ENCODE measurements at places on chromosomes 4 and X.

DNA sequence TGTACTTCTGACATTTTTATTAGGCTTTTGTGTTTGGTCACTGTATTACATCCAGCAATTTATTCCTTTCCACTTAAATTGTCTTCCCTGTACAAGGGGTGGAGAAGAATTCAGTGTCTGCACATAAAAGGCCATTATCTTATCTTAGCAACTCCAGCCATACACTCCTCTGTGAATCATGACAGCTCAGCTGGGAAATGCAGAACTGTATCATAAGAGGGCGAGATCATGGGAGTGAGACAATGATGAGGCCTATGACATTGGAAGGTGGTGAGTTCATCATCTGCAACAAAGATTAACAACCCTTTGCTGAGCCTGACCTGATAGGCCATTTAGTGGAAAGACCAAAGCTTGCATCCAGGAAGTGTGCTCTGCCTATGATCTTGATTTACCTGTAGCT, 33.3 kb downstream of the SLIT2 start:
- DNase-seq, result no peak

DNA sequence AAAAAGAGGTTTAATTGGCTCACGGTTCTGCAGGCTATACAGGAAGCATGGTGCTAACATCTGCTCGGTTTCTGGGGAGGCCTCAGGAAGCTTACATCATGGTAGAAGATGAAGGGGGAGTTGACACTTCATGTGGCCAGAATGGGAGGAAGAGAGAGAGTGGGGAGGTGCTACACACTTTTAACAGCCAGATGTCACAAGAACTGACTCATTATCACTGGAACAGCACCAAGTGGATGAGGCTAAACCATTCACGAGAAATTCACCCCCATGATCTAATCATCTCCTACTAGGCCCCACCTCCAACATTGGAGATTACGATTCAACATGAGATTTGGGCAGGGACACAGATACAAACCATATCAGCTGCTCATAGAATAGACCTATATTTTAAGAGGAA, 255.8 kb downstream of the OPHN1 start:
- no peak for DNase-seq

- DNase-seq, result no peak
These were observed 608.8 kb downstream of the PCDH7 start for GRCh38 chr4:31328932-31329331.

DNA sequence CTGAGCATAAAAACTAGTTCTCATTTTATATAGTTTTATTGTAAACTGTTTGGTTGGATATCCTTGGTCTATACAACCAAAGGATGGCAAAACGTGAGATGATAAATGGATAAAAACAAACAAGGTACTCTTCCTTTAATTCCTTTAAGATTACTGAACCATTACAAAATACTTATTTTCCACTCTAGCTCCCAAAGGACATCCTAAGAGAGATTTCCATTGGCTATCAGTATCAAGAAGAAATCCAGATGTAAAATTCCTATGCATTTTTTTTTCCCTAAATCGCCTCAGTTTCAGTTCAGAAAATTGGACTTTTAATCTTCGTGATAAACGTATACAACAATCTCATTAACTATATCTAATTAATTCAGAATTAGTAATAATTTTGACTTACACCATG, 2.3 kb downstream of the FBXL5 start:
- no peak for DNase-seq

DNA sequence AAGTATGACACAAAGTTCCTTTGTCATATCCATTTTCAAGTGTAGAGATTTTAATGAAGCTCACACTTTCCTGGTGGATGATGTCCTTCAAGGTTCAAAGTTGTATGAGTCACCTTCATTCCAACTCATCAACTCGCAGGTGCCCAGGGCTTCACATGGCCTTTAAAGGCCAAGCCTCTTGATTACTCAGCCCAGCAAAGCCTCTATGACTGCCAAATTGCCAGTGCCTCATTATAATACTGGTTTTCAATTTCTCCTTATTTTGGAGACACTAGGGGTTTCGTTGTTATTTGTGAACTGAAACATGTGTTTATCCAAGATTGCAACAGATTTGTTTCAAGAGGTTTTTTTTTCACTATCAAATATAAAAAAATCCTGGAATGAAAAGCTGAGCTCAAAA, 45.9 kb upstream of the PPP3CA start:
- DNase-seq, result no peak

DNA sequence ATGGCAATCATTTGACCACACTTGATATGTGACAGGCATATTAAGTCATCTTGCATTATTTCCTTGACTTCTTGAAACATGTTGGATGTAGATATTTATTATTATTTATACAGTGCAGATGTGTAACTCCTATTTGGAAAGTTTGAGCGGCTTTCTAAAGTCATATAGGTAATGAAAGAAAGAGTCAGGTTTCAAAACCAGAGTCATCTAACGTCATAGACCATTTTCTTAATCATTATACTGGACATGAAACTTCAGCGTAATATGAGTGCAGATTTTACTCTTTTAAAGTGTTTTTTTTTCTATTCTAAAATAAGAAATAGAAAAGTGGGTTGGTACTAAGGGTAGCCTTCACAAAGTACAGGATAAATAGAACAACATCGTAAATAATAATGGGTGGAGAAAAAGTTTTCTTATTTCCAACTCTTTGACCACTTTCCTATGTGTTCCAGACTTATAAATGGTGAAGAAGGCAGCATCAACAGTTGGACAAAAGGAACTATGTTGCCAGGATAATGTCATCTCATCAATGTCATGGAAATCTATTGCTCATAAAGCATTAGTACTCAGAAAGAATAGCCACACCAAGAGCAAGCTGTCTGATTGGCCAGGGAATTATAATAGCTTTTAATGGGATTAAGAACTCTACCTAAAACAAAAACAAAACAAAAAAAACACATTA, 108.0 kb upstream of the PCDH18 start:
- no peak for DNase-seq

DNA sequence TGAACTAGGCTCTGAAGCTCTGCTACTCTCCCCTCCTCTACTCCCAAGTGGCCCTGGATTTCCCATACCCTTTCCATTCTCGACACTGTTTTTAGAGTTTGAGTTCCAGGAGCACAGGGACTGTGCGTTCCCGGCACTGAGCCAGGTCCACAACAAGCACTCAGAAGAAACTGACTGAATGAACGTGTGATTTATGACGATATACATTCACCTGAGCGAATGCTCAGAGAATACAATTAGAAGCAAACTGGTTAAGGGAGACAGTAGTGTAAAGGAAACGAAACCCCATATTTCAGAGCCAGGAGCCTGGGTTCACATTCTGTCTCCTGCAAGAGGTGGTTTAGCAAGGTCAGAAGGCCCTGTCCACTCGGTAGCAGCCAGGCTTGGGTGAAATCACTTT, 1.4 kb upstream of the KIAA0232 start:
- no peak for DNase-seq

- DNase-seq, result no peak
These were observed 231.7 kb downstream of the FBXW7 start for GRCh38 chr4:152304220-152304619.

DNA sequence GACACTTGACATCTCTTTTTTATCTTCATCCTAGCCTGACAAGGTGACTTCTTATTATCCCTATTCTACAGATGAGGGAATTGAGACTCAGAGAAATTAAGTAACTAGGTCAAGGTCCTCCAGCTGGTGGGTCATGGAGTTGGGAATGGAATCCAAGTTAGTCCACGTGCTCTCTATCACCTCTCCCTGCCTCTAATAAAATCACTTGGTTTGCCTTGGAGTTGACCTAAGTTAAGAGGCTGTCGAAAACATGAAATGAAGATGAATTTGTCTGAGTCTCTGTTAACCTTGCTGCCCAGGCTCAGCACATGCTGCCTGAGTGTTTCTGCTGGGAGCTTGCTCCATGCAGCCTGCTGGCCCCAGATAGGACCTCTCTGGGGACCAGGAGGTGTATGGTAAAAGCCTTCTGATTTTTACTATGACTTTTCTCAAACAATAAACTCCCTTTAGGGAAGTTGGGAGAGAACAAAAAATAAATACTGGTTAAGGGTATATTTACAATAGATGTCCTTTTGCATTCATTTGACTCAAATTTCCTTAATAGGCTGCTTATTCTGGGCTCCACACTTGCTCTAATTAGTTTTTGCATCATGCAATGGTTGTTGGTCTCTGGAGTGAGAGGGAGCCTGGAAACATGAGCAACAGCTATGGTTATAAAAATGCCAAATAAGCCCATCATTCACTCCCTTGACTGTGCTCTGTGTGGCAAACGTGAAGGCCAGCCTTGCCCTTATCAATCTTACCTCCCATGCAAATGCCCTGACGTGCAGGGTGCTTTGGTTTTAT, 61.6 kb upstream of the DHX15 start:
- DNase-seq, result no peak

DNA sequence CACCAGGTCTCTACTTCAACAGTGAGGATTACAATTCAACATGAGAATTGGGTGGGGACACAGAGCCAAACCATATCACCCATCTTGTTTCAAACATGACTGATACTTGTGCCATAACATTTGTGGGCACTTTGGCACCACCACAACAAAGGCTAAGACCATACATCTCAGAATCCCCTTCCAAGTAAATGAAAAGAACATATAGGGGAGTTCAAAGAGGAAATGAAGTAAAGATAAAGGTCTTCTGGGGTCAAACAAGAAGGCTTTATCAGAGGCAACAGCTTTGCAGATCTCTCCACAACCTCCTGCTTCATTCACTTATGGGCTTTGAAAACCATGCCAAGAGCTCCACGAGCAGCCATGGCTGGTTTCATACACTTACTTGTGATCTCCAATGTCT, 122.7 kb downstream of the ANKRD50 start:
- DNase-seq, result no peak

DNA sequence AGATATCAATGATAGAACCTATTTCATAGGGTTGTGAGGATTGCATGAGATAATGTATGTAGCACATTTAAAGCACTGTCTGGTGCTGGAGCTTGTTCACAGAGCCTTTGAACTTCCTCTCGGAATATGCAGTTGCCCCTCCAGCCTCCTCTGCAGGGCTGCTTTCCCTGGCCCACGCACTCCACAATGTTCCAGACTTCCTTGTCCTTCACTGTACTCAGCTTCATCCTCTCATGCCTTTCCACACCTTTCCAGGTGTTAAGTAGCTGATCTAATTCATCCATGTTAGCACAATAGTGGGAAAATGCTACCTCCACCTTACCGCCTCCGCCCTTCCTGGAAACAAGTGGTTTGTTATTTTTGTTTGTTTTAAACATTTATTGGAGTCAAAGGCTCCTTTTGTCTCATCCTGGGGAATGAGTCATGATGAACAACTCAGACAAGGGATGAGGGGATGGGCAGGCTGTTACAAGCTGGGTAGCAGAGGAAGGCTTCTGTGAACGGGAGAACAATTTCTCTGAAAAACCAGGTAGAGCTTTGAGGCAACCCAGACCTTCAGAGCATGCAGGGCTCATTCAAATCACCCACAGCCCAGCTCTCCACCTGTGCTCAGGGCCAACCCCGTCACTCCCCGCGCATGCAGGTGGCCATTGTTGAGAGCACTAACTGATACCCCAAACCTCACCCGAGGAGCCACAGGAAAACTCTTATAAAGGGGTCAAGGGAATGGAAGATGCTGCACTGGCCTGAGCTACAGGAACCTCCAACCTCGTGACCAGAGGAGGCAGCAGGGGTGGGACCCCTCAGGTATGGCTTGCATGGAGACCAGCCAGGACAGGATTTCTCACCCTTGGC, 84.9 kb upstream of the TBL1X start:
- DNase-seq, result no peak

DNA sequence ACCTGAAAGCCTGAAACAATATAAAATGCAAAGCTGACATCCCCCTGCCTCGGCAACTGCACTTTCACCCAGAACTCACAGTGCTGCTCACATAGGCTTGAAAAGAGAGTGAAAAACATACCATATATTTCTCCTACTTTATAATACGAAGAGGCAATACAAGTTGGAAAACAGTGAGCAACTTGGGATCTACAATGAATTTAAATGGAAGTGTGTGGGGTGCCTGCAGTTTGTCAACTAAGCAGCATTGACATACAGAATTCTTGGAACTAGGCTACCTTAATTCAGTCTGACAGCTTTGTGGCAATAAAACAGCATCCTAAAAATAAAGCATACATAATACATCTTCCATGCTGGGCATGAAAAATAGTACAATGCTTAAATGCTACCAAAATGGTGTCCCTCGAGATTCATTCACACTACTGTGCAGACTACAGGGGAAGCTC, 8.0 kb downstream of the GASK1B start:
- no peak for DNase-seq

DNA sequence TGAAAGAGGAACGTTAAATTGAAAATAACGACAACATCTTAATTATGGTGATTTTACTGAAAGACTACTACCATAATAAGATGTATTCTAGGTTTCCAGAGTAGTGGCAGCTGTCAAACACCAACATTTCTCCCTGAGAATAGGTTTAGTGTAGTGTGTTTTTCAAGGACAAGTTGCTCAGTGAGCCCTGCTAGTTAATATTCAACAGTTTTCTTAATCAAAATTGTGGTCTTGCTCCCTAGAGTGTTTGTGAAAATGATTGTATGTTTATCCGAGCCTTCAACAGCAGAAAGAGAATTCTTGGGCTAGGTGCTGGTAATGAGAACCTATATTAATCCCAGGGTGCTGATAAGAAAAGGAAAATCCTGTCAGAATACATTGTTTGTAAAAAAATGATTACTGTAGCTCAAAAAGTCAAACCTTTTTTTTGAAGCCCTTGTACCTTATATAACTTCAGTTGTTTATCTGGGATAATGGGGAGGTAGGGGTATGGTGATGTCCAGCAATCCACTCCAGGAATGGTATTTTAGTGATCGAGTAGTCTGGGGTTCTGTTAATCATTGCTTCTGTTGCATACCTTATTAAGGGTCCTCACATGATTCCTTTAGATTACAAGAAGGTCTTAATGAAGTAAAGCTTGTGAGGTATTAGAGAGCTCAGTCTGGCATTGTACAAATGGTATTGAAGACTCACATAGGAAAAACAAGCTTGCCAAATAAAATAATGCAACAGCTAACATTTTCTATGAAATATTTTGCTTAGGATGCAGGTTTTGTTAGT, 110.7 kb downstream of the CCSER1 start:
- DNase-seq, result no peak

DNA sequence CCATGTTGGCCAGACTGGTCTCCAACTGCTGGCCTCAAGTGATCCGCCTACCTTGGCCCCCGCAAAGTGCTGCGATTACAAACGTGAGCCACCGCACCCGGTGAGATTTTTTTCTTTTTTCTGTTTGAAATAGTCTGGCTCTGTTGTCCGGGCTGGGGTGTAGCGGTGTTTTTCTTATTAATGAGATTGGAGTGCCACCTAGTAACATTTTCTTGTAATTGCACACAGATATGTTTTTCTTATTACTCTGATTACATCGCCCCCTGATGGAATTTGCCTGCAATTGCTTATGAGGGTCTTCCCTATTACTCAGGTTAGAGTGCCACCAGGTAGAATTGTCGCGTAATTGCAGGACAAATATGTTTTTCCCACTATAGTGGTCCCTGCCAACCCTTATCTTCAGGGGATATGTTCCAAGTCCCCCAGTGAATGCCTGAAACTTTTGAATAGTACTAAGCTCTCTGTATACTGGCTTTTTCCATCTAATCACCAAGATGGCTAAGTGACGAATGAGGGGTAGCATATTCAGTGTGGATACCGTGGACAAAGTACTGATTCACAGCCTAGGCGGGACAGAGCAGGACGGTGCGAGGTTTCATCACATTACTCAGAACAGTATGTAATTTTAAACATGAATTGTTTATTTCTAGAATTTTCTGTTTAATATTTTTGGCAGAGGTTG, 8.6 kb upstream of the PDHA1 start:
- no peak for DNase-seq

All from stimulated activated CD8-positive, alpha-beta memory T cell treated with anti-CD3 and anti-CD28 coated beads, Interleukin-7, amount 100 ng/mL, for 48 hours (primary cell).